SHP77 treated with DMSO at 0.1 percent for 48 hours (cell line): ENCODE measurements at places on chromosomes 4 and X.
A peak's percentile ranks its signal among the peaks of the same experiment; 100 is the strongest.

DNA sequence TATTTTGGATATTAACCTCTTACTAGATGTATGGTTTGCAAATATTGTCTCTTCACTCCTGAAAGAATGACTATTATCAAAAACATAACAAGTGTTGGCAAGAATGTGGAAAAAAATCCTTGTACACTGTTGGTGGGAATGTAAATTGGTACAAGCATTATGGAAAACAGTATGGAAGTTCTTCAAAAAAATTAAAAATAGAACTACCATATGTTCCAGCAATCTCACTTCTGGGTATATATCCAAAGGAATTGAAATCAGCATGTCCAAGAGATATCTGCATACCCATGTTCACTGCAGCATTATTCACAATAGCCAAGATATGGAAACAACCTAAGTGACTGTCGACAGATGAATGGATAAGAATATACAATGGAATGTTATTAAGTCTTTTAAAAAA is 61.6 kb upstream of the KIT start:
- DNase-seq: no peak

DNA sequence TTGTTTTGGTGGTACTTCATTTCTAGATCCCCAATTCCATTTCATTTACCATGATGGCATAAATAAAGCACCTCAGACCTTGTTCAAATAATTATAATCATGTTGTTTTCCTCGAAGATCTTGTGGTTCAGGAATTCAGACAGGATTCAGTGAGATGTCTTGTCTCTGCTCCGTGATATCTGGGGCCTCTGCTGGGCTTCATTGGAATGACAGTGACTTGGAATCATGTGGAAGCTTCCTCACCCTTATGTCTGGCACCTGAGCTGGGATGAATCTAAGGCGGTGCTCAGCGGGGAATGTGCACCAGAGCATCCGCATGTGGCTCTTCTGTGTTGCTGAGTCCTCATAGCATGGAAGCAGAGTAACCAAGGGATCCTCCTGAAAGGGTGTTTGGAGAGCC is 132.2 kb downstream of the VEGFC start:
- DNase-seq: no peak

GRCh38 chr4:145011636-145012035 is 86.4 kb downstream of the ANAPC10 start:
- no peak for DNase-seq

GRCh38 chrX:19862634-19863211 is 24.7 kb downstream of the SH3KBP1 start:
- DNase-seq: no peak

DNA sequence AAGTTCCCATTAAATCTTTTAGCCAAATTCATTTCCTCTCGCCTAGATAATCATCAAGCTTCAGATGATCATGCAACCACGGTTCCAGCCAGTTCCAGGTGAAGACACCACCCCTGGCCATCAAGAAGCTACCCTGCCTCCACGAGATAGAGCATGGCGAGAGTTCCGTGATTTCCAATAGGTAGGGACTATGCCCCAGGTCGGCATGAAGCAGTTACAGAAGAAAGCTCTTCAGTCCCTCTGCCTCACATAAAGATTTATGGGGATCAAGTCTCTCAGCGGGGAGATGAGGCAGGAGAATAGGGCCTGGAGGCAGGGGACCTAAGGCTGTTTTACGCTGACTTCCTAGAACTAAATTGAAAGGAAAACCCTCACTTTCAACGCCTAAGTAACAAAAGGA is 183.9 kb downstream of the OR13H1 start:
- DNase-seq: no peak

GRCh38 chrX:71823391-71824057 is 60.4 kb downstream of the CXorf49B start:
- DNase-seq: no peak

GRCh38 chr4:53059871-53060270 is 197.8 kb downstream of the RASL11B start:
- no peak for DNase-seq

DNA sequence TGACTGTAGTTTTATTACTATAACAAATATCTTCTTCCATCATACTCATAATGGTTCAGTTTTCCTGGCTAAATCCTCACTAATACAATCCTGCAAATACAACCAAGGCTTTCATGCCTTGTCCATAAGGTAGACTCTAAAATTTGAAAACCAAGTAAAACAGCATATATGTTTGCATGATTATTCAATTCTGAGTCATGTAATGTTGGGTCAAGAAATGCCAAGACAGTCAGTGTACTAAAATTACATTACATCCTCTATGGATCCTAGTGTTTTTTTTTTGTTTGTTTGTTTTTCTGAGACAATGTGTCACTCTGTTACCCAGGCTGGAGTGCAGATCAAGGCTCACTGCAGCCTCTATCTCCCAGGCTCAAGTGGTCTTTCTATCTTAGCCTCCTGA is 38.6 kb upstream of the TEX13D start:
- DNase-seq: no peak

- DNase-seq: no peak
Observed at GRCh38 chrX:41823402-41823801, 99.4 kb downstream of the GPR82 start.

GRCh38 chrX:113289503-113289902 is 448.9 kb upstream of the AMOT start:
- DNase-seq: no peak

DNA sequence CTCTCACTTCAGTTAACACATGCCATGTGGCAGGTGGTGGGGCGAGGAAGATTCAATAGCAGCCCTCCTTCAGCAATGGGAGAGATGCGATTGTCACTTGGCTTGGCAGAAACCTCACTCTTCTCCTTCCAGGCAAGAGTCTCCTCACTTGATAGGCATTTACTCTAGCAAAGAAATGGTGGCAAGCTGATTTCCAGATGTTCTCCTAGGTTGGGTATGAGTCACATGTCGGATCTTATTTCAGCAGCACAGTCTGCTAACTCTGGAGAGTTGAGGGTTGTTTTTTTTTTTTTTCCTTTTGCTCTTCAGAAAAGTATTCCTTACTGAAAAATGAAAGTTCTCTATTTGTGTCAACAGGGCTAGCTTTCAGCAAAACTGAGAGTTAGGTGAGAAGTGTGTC is 119.5 kb upstream of the CHRDL1 start:
- DNase-seq: no peak

DNA sequence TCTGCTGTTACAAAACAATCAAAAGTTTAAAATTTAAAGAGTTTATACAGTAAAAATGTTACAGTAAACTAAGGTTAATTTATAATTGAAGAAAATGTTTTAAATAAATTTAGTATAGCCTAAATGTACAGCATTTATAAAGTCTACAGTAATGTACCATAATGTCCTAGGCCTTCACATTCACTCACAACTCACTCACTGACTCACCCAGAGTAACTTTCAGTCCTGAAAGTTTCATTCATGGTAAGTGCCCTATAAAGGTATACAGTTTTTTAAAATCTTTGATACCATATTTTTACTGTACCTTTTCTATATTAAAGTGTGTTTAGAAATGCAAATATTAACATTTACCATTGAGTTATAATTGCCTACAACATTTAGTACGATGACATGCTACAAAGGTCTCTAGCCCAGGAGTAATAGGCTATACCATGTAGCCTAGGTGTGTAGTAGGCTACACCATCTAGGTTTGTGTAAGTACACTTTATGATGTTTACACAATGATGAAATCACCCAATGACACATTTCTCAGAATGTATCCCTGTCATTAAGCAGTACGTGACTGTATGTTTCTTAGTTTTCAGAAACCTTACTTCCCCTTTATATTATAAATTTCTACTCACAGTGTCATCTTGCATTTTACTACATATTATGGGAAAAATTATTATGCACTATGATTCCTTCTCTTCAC is 320.8 kb downstream of the ADAM29 start:
- DNase-seq: peak; percentile 0

- no peak for DNase-seq
Observed at GRCh38 chr4:16443504-16444088, 217.3 kb upstream of the TAPT1 start.

- no peak for DNase-seq
Observed at GRCh38 chr4:6925357-6925836, 15.8 kb downstream of the TBC1D14 start.

GRCh38 chr4:188428935-188429334 is 289.7 kb downstream of the TRIML1 start:
- peak; percentile 86 for DNase-seq

DNA sequence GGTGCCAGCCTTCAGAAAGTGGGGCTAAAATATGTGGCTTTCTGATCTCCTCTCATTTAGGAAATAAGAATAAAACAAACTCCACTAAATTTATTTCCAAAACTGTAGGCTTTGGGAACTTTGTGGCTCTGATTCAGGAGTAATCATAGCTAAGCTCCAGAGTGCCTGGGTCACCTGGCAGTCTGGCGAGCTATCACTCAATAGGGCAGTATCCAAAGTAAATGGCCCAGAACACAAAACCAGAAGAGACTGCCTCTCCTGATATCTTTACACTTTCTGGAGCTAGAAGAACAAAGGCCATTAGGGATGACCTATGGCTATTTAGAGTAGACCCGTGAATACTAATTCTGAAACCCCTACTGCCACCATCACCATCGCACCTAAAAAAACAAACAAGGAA is 17.0 kb upstream of the PPARGC1A start:
- DNase-seq: no peak
